Stimulated activated CD4-positive, alpha-beta T cell treated with anti-CD3 and anti-CD28 coated beads, Interleukin-1b, Interleukin-23, amount 100 ng/mL, for 48 hours (primary cell): ENCODE measurements at places on chromosomes 5 and 9.

GRCh38 chr5:126003309-126003708 is 419.9 kb upstream of the GRAMD2B start:
- DNase-seq = no peak

DNA sequence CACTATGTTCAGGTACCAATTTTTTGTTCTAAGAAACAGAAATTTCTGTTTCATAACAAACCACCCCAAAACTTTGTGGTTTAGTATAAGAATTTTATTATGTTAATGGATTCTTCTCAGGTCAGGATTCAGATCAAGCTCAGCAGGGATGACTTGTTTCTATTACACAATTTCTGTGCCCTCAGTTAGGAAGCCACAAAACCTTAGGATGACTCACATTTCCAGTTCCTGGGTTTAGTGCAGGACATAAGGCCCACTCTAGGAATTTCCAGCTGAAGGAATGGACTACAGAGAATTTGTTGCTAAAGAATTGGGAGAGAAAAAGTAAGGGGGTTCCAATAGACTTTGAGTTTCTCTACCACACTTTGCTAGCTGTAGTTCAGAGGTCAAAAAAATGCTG is 629.3 kb downstream of the ANXA1 start:
- DNase-seq = no peak

- DNase-seq = no peak
These were observed 1.3 kb downstream of the LPAR1 start for GRCh38 chr9:111036946-111037345.

- no peak for DNase-seq
These were observed at the start of gene PROB1 for GRCh38 chr5:139394654-139395566. PROB1 (minus strand) TSS chr5:139395104; CDS start chr5:139395081, 23 bp downstream.

- DNase-seq = no peak
These were observed 4.7 kb downstream of the HDHD3 start for GRCh38 chr9:113372059-113372458.

DNA sequence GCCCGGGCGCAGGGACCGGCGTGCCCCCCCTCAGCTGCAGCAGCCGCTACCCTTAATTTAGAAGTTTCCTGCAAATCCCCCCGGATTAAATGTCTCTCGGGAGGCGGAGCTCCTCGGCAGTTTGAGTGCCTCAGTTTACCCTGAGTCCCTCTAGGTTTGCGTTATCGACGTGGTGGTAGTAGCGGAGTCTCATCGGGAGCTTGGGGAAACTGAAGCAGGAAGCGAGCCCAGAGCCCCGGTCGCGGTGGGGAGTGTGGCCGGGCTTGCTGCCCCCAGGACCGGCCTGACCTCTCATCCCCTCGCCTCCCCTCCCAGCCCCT is 529 bp upstream of the TPM2 start:
- DNase-seq = no peak

DNA sequence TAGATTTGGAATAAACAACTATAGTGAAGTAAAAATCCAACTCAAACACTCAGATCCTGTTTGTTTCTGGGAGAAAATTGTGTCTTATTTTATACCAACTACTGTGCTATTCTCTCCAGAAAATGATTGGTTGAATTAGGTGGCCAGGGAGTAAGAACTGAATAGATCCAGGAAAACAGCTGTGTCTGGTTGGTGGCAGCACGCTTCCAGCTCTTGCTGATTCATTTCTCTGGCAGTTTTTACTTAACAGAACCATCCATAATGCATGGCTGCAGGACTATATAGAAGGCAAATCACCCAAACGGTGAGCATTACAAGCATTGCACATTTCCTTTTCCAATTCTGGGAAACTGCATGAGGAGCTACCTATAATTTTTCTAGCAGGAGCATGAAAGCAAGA is 29.5 kb downstream of the DMAC1 start:
- no peak for DNase-seq

GRCh38 chr5:157607371-157608161 is 32.0 kb upstream of the ADAM19 start:
- peak; percentile 74 for DNase-seq

- DNase-seq = no peak
These were observed 23.9 kb downstream of the VCP start for GRCh38 chr9:35048511-35048910.

DNA sequence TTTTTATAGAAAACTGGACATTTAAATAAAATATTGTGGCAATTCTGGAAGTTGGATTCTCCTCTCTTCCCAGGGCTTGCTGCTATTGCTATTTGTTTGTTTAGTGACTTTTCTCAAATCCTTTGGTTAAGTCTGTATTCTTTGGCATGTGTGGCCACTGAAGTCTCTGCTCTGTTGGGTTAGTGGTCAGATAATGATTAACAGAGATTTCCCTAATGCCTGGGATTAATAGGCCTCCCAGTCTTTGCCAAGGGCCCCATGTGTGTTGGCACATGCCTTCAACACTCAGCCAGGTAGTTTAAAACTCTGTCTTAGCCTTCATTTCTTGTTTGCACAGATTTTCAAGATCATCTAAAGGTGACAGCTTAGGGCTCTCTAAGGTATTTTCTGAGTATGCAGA is 92.8 kb upstream of the EPB41L4A start:
- no peak for DNase-seq

DNA sequence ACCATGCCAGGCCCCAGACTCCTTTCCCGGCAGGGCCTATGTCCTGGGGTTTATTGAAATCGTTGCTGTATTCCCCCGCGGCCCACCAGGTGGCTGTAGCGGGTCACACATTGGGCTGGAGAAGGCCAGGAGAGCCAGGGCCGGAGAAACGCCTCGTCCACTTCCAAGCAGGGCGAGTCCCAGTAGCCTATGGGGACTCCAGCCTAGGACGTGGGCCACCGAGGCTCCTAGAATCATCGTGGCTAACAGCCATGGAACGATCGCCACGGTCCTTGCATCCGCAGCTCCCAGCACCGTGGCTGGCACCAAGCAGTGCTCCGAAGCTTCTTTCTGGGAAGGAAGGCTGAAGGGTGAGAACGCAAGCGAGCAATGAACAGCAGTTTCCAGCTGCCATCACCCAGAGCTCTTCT is 87.7 kb downstream of the ENTREP1 start:
- no peak for DNase-seq

DNA sequence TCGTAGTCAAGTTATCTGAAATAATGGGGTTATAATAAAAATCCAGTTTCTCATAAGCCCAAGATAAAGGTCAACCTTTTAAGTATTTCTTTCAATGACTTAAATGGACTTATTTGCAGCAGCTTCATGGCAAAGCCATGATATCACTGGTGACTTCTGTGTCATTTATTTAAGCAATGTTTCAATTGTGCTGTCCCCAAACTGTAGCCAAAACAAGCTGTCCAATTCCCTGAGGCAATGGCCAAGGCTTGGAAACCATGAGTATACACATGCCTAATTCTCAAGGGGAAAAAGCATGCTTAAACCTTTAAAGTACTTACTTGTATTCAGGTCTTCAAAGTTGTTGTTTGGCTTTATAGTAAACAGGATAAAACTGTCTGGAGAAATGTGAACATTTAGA is 376.4 kb upstream of the TNC start:
- DNase-seq = no peak

DNA sequence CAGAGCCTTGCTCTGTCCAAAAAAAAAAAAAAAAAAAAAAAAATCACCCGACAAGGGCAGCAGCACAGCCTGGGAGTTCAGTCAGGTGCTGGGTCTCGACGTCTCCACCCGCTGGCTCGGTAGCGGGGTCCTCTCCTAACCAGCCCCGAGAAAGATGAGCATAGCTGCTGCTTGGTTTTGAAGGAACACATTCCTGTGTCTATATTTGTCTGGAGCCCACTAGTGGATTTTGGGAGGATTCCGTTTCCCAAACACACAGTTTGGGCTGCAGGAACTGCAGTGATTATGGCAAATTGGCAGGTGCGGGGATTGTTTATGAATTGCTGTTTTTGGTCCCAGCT is 1.2 kb downstream of the OTULINL start:
- DNase-seq = no peak

DNA sequence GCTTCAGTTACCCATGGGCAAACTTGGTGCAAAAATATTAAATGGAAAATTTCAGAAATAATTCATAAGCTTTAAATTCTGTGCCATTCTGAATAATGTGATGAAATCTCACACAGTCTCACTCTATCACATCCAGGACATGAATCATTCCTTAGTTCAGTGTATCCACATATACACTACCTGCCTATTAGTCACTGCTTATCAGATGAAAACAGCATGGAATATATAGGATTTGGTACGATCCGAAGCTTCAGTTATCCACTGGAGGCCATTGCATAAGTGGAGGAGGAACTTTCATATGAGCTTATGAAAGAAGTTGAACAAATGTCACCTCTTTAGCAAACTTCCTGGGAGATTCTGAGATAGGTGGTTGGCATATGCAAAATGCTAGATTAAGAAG is 64.2 kb downstream of the GAPVD1 start:
- DNase-seq = no peak

DNA sequence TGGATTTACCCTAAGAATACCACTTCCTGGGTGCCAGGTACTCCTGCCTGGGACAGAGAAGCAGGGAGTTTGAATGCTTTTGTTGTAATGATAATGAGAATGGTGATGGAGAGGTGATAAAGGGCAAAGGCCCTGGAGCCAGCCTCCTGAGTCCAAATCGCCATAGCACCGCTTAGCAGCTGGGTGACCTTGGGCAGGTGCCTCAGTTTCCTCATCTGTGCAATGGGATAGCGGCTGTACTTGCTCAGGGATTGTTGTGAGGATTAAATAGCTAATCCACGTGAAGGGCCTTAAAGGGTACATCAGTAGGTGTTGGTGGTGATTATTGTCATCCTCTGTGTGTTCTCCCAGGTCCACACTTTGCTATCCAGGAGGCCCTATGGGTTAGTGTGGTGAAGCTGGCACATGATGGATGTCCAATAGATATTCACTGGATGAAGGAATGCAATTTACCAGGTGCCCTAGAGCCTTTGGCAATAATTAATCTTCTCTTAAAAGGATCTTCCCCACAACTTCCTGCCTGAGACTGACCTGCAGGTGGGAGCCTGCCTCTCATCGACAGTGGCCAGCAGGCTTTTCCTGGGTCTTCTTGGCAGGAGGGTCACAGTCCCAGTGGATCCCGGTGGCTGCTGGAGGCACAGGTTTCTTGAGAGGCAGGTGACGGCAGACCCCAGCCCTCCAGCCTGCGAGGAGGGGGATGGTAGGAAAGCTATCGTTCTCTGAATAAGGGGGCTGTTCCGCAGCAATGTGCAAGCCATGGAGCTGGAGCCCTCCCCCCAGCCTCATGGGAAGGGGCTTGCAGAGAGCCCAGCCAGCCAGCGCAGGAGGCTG is 160.2 kb downstream of the MACROH2A1 start:
- no peak for DNase-seq

DNA sequence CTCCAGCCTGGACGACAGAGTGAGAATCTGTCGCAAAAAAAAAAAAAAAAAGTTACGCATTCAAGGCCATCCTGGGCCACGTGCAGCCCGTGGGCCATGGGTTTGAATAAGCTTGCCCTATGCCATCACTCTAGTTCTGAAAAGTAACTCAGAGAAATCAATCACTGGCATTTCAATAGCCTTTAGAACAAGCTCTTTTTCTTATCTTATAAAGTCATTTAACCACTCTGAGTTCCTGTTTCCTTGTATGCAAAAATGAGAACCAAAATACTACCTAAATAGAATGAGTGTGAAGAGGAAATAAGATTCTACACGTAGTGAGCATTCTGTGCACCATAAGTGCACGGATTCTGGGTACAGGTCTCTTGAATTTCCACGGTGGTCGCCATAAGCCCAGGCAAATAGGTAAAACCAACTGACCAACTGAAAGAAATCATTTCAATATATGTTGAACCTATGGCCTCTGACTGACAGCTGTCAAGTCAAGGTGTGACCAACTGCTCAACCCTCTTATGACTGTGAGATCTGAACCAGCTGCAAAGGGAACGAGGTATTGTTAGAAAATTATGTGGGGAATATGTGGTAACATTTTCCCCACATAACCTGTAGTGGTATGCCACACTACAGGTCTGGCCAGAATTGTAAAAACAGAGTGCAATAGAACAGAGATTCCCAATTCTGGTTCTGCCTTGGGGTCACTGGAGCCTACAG is 143.9 kb upstream of the LHFPL2 start:
- DNase-seq = no peak

DNA sequence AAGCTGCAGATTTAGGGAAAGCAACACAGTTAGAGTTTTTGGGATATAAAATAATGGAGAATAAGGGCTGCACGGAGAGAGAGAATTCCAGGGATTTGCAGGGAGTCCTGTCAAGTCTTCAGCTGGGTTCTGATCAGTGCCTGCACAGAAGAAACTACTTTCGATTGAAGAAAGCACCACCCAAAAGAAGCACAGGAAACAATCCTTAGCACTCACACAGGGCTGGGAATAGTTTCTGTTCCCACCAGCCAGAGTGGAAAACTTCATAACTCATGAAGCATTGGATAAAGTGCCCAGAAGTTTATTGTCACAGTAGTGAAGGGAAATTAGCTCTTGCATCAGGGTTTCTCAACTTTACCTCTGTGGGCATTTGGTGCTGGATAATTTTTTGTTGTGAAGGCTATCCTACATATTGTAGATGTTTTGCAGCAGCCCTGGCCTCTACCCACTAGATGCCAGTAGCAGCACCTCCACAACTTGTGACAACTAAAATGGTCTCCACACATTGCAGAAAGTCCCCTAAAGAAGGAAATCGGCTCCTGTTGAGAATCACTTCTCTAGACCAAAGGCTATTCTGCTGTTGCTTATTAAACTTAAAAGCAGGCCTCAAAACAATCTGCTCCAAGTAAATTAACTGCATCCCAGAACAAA is 71.0 kb upstream of the FAM120A start:
- DNase-seq = no peak

DNA sequence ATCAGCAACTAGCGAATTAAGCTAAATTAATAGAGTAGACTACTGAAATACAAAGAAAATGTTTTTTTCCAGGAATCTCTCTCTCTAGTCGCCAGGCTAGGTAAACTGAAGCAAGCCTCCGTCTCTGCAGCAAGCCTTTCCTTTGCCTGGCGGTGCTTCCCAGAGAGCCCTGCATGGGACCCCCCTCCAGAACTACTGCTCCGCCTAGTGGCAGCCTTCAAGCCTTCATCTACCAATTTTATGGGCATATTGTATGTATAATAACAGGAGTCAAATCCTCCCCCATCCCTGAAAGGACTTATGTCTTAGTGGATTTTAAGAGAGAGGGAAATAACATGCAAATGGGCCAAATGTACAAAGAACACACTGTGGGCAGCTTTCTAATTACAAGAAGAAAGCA is 241.9 kb downstream of the SAXO1 start:
- DNase-seq = no peak

DNA sequence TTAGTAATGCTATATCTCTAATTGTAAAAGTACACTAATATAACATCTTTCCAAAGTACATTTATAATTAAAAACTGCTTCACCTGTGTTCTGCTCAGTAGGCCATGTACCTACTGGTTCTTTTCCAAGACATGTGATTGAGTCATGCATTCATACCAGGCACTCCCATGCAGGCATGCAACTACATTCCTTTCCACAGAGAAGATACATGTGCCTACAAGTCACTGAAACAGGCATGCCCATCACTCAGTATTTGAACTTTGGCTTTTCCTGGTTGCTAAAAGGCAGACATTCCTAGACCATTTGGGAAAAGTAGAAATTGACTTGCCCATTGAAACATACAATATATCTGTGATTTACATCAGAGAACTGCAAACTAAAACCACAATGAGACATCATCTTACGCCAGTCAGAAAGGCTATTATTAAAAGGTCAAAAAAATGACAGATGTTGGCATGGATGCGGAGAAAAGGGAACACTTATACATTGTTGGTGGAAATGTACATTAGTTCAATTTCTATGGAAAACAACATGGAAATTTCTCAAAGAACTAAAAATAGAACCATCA is 148.3 kb upstream of the MOCS2 start:
- DNase-seq = no peak
